ENCODE measurements at places on chromosomes 4 and X.

DNA sequence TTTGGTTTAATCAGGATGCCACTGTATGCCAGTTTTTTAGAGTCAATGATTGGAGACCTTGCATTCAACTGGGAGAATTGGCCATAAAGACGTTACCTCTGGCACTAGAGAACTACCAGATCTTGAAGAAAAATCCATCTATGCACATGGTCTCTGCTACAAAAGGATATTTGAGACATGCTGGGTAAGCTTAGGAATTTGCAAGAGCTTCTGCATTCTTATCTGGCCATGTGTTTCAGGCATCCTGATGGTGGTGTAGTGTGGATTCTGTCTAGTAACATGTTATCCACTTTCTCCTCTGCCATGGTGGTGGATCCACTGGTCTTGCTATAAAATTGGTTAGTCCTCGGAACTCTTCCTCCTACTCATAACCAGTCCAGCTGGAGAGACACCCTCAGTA, 185.3 kb upstream of the WDFY3 start:
- DNase-seq: no peak

- DNase-seq: peak; percentile 67
These were observed 104.7 kb upstream of the NOCT start for GRCh38 chr4:138910914-138911336.

DNA sequence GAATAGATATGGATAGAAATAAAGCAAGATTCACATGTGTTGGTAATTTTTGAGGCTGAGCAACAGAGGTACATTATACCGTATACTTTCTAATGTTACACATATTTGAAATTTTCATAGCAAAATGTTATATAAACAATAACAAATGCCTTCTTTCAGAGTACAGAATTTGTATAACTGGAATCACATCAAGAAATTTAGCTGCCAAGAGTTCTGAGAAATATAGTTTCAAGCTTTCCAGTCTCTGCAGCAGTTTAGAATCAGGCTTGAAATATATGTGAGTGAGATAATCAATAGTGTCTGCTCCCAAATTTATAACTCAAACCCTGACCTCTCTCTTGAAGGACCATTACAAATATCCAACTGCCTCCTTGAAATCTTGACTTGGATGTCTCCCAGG, 23.8 kb downstream of the FAM184B start:
- no peak for DNase-seq

DNA sequence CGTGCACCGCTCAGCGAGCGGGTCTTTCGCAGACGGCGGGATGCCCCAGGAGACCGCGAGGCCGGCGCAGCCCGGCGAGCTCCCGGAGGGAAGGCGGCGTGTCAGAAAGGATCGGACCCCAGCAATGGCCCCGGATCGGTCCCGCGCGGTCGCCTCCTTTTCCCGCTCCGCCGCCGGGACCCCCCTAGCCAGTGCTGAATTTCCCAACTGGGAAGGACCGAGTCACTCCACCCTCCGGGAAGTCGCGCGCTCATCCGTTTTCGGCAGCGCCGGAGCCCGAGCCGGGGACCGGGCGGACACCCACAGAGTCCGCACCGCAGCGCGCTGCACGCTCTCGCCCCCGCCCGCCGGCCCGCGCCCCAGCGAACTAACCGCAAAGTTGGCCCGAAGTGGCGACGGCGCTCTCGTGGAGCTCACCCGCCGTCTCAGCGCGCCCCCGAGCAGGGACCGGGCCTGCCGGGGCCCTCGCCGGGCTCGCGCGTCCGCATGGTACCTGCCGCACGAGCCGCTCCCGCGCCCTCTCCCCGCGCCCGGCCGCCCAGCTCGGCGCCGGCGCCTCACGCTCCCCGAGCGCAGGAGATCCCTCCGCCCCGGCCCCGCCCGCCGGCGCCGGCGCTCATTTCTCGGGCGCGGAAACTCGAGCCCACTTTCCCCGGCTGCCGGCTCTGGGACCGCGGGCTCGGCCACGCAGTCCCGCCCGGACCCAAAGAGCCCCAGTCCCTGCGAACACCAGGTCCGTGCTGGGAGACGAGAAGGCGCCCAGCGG, at the start of gene FAT1:
Gene FAT1 (minus strand): TSS at position 565 of the 766 bp plus-strand sequence. CDS start 14,029 bp downstream, outside the sequence.
- DNase-seq: peak; percentile 84

DNA sequence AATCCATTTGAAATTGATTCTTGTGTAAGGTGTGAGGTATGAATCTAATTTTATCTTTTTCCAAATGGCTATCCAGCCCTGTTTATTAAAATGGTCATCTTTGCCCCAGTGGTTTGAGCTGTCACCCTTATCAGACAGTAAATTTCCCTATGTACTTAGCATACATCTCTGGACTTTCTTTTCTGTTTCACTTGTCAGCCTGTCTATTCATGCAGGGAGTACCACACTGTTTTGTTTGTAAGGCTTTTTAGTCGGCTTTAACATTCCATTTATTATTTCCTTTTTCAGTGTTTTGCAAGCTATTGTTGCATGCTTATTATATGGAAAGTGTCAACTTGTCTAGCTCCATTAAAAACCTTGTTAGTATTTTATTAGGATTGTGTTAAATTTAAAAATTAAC, 155.8 kb downstream of the STAG2 start:
- DNase-seq: no peak

DNA sequence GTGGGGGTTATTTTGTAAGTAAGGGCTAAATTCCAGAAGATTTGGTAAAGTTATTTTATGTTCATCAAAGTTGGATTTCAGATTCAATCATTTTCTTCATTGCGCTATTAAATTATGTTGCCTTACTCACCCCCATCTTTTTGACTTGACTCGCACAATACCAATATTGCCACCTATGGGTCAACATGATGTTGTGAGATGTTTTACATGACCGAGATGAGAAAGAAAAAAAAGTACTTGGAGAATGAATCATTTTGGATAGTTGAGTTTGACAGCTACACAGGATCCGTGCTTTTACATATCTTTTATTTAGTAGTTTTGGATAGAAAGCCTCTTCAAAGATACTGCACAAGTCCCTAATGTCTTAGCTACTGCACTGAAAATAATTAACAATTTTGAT, 224.2 kb upstream of the EMCN start:
- no peak for DNase-seq

GRCh38 chr4:4761128-4761982, 98.1 kb upstream of the MSX1 start:
- DNase-seq: peak; percentile 46

DNA sequence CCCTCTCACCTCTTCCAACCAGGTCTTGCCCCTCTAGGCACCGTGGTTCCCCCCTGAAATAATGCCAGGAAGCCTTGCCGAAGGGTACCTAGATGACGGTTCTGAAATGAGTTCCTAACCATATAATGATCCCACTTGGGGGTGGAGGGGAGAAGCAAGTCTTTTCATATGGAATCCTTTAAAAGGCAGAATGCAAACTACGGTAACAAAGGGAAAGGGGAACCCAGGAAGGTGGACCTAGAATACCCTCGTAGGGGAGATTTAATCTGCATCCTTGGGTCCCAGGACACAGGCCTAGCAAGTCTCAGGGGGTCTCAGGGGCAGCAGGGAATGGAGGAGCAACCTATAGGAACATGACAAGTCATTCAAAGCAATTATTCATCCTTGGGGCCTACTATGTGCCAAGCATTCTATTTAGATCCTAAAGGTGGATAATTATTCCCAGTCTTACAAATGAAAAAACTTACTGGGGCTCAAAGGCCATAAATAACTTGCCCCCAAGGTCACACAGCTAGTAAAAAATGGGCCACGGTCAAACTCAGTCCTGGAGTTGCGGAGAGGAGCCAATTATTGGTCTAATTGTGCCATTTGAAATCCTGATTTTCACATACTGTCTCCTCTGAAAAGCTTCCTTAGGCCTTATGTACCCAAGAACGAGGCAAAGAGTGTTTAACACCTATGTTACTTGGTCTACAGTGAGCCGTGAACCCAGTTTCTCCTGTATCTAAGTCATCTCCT, 8.8 kb downstream of the BCOR start:
- DNase-seq: no peak

- DNase-seq: no peak
These were observed 108.8 kb downstream of the ZNF827 start for GRCh38 chr4:145829629-145830395.

GRCh38 chrX:153520287-153520917, 3.0 kb downstream of the ATP2B3 start:
- DNase-seq: no peak

GRCh38 chrX:11665168-11666111, at the start of gene ARHGAP6:
Gene ARHGAP6, minus strand, starts transcription at chrX:11665920. Its CDS starts 1,092 bp downstream, at chrX:11664828.
- DNase-seq: peak; percentile 36

DNA sequence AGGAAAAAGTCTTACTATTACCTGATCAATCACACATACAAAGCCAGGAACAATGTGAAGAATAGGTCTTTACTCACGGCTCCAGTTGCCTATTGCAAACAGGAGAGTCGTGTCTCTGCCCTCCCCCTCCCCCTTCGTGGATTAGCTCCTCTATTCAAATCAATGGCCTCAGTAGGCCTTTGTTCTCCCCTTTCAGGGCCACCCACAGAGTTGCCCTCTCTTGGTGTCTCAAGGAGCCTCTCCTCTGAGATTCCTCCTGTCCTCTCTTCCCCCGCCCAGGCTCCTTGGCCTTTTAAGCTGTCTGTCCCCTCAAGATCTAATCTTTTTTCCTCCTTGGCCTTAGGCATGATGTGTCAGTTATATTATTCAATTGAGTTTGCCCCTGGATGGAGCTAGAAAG, 107.2 kb upstream of the NALF2 start:
- peak; percentile 73 for DNase-seq

DNA sequence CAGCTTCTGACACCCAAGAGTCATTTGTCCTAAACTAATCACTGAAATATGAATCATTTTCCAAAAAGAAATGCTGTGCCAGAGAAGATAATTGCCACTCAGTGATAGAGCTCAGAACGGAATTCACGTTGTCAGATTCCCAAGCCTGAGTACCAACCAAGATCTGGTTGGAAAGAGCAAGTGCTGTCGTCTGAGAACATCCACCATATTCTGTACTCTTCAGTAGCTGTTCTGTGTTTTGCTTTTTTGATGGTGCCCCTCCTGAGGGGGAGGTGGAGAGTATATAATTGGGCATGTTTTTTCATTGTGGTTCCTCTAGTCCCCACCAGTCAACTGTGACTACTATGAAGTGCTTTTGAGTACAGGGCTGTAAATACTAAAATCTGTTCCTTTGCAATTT, 13.2 kb downstream of the RUFY3 start:
- no peak for DNase-seq

DNA sequence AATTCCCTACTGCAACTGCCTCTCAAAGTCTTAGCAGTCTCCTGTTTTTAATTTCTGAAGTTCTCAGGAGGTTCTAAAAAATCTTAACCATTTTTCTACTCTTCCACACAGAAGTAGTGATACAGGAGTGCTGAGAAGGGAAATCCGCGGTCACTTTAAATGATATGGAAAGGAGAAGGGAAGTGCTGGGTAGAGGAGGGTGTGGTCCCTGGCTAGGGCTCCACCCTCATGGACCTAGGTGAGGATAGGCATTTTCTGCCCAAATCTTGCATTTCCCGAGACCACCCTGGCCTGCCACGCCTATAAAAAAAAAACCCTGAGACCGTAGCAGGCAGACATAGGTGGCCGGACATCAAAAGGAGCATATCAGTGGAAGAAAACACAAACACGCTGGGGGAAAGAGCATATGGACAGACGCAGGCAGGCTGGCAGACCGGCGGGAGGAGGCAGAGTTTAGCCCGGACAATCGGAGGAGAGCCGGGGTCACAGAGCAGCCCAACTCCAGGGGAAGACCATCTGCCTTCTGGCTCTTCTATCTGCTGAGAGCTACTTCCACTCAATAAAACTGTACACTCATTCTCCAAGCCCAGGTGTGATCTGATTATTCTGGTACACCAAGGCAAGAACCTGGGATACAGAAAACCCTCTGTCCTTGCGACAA, 85.7 kb downstream of the POU3F4 start:
- DNase-seq: no peak

- no peak for DNase-seq
These were observed 13.7 kb upstream of the UGT2B17 start for GRCh38 chr4:68589790-68590189.

Data from neuronal stem cell (in vitro differentiated cells).